ENCODE measurements at places on chromosomes 4 and X.

DNA sequence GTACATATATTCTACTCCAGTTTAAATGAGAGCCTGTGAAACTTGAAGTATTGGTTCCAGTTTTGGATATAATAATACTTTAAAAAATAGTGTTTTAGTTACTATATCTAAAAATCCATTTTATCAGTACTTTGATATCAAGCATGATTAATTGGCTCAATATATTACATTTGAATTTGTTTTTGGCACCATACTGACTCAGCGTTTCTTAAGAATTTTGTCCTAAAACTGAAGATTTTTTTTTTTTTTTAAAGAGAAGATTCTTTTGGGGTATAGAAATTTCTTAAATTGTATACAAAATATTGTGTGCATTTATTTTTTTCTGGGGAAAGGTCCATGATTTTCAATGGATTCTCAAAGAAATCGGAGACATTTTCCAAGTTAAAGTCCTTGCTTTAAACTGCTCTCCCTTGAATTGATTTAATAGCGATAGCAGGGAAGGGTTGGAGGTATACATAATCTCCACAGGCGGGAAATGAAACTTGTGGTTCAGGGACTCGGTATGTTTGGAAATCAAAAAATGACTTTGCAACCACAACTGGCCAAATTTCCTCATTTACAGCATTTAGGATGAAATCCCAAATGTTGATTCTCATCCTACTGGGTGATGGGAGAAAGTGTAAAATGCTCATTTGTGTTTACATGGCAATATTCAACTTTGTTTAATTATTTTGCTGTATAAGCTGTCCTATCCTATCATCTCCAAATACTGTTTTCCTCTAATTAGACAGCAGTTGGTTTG, 62.3 kb downstream of the TMA16 start:
- H3K36me3 ChIP-seq, result no peaks in the 10 kb centered on the region
- no peak for DNase-seq
- H3K27me3 ChIP-seq, result no peaks in the 10 kb centered on the region
- H3K27ac ChIP-seq, result no peak overlapping the region

DNA sequence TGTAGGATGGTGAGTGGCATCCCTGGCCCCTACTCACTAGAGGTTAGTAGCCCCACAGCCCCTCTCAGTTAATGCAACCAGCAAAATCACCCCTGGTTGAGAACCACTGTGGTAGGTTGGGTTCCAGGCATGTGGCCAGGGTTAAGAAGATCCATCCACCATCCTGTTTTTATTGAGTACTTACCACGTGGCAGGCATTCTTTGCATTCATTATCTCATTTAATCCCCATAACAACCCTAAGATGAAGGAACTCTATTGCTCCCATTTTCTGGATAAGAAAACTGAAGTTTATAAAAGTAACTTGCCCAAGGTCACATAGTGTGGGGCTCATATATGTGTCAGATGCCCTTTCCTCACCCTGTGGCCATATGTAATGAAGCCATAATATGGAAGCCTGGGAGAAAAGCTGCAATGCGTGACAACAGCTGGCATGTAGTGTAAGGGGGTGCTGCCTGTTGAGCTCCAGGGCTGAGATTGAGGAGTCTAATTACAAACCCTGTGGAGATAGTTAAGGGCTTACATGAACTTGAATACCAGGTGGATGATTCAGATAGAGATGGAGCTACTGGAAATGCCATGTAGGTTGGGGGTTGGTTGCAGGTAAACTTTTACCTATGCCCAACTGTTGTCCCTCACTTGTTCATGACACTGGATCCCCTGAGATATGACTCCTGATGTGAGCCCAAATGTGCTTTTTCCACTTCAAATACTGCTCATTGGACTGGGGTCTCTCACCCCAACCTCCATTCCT, 100.2 kb upstream of the PGRMC2 start:
- H3K4me1 ChIP-seq, result peaks cover 24% of the 10 kb centered on the region
- no peak overlapping the region for H3K4me3 ChIP-seq
- no peak for DNase-seq
- H3K36me3 ChIP-seq, result no peaks in the 10 kb centered on the region
- H3K27me3 ChIP-seq, result no peaks in the 10 kb centered on the region
- H3K27ac ChIP-seq, result peak overlapping the region; percentile 70

DNA sequence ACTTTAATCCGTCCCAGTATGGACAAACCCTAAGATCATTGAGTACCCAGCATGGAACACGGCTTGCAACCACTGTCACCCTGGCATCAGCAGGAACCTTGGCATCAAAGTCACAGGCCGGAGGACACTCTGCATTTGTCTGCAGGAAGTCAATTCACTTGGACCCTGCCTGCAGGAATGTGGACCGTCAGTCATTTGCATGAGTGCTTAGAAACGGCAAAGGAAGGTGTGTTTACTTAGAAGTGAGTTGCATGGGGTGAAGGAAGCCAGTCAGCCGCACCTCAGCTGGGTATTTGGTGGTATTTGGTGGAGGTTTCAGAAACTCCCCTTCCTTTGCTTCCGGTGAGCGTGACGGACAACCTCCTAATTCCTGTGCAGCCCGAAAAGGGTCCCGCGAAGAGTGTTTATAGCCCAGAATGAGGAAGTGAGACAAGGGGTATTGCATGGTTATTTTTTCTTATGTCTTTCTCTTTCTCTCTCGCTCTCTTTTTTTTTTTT, 15.5 kb downstream of the P2RY8 start:
- no peaks in the 10 kb centered on the region for H3K27me3 ChIP-seq
- no peaks in the 10 kb centered on the region for H3K36me3 ChIP-seq
- H3K4me3 ChIP-seq, result no peak overlapping the region
- no peak for DNase-seq

- no peaks in the 10 kb centered on the region for H3K4me1 ChIP-seq
- DNase-seq, result no peak
- H3K4me3 ChIP-seq, result no peak overlapping the region
- no peaks in the 10 kb centered on the region for H3K27me3 ChIP-seq
- H3K27ac ChIP-seq, result no peak overlapping the region
These were observed 89.6 kb downstream of the RTL5 start for GRCh38 chrX:72041871-72042851.

DNA sequence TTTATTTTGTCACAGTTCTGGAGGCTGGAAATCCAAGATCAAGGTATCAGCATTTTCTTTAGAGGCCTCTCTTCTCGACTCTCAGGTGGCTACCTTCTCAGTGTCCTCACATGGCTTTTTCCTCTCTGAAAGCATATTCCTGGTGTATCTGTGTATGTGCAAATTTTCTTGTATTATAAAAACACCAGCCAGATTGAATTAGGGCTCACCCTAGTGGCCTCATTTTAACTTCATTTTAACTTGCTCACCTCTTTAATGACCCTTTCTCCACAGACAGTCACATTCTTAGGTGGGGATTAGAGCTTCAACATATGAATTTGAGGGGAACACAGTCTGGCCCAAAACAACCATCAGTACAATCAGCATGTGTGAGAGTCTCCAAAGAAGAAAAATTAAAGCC, 542.4 kb upstream of the FAM241A start:
- DNase-seq, result no peak
- no peaks in the 10 kb centered on the region for H3K27me3 ChIP-seq
- H3K4me1 ChIP-seq, result no peaks in the 10 kb centered on the region
- no peak overlapping the region for H3K4me3 ChIP-seq

DNA sequence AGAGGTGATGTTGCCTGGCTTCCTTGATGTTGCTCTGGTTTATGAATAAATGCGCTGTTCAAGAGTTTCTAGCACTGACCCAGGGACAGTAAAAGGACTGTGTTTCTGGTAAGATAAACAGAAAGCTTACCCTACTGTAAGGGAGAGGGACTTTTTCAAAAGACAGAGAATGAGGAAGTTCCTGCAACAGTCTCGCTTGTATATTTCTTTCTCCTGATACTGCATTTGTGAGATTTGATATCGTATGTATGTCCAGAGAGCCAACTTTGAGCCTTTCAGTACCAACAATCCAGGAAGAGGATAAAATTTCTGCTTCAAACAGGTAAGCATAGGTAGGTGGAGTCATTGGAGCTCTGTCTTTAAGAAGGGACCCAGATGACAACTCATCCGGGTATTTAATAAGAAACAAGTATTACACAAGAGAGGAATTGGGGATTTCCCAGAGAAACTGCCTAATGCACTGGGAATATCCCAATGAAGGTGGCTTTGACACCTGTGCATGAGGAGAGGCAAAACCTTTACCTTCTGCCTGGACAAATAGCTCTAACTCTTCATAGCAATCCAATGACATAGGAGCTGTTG, 773 bp downstream of the DAPP1 start:
- no peak for DNase-seq
- H3K4me3 ChIP-seq, result no peak overlapping the region
- no peaks in the 10 kb centered on the region for H3K36me3 ChIP-seq
- no peak overlapping the region for H3K27ac ChIP-seq
- no peaks in the 10 kb centered on the region for H3K4me1 ChIP-seq
- no peaks in the 10 kb centered on the region for H3K27me3 ChIP-seq

GRCh38 chrX:13733506-13733905, 914 bp downstream of the TRAPPC2 start:
- no peak for DNase-seq
- no peaks in the 10 kb centered on the region for H3K4me1 ChIP-seq
- peak overlapping the region; percentile 75 for H3K27ac ChIP-seq
- no peaks in the 10 kb centered on the region for H3K36me3 ChIP-seq
- no peaks in the 10 kb centered on the region for H3K27me3 ChIP-seq
- peak overlapping the region; percentile 65 for H3K4me3 ChIP-seq

GRCh38 chr4:186647821-186648220, 75.8 kb downstream of the FAT1 start:
- H3K4me3 ChIP-seq, result no peak overlapping the region
- H3K27ac ChIP-seq, result 0 out of 2 replicates have a peak overlapping the region, but pooled peaks have one; percentile 17
- H3K27me3 ChIP-seq, result no peaks in the 10 kb centered on the region
- H3K36me3 ChIP-seq, result peaks cover 13% of the 10 kb centered on the region
- H3K4me1 ChIP-seq, result peaks cover 41% of the 10 kb centered on the region

All from Panc1 (cell line).